ENCODE measurements at places on chromosomes 1 and 21.

DNA sequence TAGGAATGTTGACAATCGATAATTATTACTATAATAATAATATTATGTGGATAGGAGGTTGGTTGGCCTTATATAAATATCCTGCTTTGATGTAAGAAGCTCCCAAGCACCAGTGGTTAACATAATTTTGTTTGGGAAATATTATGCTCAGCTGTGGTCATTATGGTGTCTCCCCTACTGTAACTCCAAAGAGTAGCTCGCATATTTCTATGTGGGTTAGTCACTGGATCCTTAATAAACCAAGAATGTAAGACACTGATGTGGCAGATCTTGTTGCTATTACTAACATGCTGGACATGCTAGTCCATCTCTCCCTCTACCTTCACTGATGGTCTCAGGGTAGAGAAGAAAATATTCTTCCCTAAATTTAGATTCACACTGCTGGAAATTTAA, 79.2 kb upstream of the RALGPS2 start:
- DNase-seq: no peak

DNA sequence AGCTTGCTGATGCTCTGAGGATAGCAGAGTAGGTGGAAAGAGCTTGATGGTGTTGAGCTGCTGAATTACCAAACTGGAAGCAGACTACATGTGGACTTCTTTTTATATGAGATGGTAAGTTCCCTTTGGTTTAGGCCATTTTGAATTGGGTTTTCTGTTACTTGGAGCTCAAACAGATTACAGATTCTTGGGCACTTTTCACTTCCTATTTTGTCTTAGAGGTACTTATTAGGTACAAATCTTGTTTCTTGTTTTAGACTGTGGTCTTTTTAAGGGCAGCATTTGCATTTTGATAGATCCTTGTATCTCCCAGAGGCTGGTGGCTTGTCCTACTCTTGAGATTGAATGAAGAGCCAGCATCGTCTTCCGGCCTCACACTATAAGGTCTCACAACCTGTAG, 70.2 kb downstream of the GADD45A start:
- no peak for DNase-seq

GRCh38 chr1:7770669-7770996, 463 bp upstream of the VAMP3 start:
- no peak for DNase-seq

DNA sequence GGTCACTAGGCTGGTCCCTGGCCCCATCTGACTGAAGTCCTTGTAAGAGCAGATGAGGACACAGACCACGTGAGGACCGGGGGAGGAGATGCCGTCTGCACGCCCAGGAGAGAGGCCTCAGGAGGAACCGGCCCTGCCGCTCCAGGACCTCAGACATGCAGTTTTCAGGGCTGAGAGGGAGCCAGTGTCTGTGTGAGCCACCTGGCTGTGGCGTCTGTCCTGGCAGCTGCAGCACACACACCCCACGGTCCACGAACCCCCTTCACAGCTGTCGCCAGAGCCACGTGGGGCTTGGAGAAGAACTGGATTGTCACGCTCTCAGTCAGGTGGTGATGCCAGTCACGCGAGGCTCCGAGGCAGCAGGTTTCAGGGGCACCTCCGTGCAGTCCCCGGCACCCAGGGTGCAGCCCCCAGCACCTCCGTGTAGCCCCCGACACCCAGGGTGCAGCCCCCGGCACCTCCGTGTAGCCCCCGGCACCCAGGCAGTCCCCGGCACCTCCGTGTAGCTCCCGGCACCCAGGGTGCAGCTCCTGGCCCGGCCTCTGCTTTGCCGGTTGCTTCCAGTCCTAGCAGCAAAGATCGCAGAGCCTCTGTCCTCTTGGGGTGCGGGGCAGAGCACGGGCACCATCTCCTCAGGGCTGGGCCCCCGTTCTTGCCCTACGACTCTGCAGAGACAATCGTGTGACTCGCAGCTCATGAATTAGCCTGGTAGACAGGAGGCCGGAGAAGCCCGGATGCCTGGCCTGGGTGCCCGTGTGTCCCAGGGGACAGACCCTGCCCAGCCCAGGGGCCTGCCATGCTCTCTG, 19.0 kb upstream of the SUMO3 start:
- DNase-seq: no peak

DNA sequence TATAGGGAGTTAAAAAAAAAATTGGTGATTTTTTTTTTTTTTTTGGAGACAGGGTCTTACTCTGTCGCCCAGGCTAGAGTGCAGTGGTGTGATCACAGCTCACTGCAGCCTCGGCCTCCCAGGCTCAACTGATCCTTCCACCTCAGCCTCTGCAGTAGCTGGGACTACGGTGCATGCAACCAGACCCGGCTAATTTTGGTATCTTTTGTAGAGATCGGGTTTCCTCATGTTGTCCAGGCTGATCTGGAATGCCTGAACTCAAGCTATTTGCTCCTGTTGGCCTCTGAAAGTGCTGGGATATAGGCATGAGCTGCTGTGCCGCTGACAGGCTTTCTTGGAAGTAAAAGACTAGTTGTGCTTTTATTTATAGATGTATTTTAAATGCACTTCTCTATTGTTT, 3.0 kb downstream of the CDC42 start:
- no peak for DNase-seq

GRCh38 chr1:94542088-94542870, 720 bp upstream of the F3 start:
- DNase-seq: no peak

DNA sequence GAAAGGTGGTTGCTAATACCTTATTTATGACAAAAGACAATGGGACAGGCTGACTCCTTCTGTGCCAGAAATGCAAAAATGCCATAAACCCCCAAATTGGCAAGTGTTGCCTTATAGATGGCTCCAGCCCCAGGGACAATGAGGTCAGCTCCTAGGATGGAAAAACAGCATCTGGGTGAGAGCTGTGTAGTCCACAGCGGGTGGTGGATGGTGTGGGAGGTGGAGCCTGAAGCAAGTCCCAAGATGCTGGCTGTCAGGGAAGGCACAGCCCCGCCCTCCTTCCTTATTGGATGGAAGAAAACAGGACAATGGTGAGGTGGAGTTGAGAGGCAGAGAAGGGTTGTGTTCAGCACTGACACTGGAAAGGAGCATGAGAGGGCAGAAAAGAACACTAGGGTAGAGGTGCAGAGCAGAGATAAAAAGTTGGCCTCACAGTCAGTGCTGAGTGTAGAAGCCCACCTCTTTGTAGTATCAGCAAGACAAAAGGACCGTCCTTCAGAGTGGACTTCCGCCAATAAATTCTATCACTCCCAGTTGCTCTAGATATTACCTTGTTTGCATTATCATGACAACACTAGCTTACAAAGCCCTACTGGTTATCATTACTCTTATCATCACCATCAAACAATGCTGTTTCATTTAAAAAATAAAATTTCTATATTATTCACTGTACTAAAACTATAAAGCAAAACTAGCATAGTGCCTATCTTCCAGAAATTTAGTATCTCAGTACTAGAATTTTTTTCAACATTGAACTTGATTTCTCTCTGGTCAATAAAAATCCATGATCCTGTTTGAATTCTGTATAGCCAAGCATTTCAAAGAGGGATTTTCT, 3.7 kb upstream of the SDE2 start:
- no peak for DNase-seq

DNA sequence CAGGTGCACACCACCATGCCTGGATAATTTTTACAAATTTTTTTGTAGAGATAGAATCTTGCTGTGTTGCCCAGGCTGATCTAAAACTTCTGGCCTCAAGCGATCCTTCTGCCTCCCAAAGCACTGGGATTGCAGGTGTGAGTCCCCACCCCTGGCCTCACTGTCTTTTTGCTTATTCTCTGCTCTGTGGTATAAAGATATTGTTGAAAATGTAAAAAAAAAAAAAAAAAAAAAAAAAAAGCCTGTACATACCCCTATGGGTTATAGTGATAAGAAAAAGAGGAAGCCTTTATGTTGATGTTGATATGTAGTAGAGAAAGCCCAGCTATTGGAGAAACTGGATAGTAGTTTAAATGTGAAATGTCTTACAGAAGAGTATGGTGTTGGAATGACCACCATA, 125.8 kb downstream of the XPR1 start:
- no peak for DNase-seq

DNA sequence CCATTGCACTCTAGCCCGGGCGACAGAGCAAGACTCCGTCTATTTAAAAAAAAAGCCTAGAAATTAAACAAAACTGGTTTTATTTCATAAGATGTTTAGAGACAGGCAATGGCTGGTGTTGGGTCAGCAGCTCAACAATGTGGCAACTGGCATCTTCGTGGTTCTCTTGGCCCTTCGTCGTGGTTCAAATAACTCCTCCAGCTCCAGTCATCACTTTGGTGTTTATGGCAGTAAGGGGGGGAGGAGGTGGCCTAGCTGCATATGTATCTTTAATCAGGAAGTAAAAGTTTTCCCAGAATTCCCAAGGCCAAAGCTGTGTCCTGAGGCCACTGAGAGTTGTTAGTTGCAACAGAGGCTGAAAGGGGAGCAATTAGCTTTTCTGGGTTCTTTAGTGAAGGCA, 13.0 kb upstream of the LTN1 start:
- DNase-seq: no peak

GRCh38 chr1:6037338-6037762, 8.3 kb upstream of the KCNAB2 start:
- no peak for DNase-seq

DNA sequence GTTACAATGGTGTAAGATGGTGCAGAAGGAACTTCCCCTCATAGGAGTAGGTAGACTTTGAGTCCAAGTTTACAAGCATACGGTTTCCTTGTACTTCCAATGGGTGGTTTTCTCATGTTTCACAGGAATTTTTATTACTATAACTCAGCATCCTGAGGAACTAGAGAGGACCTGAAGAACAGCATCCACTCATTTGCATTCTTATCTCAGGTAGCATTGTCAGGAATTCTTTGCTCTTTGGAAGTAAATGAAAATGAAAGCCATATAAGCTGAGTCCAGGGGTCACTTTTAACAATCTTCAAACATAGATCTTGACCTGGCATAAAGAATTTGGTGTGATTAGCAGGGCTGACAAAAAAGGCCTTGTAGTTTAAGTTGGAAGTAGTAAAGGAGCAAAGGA, 34.4 kb downstream of the CLCA4 start:
- DNase-seq: no peak

DNA sequence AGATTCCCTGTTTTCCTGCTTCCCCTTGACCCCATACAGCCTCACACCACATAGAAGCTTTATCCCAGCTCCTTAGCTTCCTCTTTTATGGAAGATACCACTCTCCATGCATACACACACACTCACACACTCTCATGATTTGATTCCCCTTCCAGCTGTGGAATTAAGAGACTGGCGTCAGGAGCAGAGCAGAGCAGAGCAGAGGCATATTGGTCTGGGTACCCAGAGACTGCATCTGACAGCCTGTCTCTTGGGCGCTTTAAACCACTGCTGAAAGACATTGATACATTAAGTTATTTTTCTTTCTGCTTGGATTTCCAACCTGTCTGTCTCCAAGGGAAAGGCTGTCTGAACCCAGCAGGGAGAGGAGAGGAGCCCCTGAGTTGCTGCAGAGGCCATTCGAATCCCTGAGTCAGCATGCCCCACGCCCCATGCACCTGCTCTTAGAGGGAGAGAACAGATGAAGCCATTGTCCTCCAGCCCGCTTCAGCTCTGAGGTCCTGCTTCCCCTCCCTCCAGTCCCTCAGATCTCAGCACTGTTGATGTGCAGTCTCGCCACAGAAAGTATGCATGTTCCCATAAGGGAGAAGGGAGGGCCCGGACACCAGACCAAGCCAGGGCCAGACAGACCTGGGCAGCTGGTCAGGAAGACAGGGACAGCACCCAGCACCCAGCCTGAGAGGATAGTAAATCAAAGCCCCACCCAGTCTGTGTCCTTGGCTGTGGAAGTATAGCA, 66.7 kb upstream of the GJB5 start:
- DNase-seq: no peak

DNA sequence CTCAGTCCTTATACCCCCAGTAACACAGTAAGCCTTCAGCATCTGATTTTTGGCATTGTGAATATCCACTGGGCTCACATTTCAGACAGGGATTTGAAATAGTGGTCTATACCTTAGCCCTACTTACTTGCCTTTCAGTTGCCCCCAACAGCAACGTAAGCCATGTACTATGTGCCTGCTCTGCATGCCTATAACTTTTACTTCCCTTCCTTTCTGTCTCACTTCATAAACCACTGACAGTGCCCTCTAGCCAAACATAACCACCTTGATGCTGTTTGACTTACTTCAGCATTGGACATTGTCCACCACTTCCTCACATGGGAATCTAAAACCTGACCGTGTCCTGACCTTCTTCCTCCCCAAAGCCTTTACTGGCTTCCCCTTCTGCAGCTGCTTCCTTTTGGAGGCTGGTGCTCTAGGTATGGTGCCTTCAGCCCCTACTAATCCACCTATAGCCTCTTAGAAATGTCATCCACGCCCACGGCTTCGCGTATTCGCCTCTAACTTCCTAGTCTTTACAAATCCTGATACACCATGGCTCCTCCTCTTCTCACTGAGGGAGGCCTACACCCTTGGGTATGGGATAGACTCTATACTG, 3.6 kb upstream of the ZNF672 start:
- no peak for DNase-seq

- DNase-seq: no peak
Observed at GRCh38 chr1:24915816-24916602, 14.1 kb downstream of the RUNX3 start.

- no peak for DNase-seq
Observed at GRCh38 chr1:85459290-85459689, 5.7 kb downstream of the DDAH1 start.
